Activated CD4-positive, alpha-beta T cell treated with anti-CD3 and anti-CD28 coated beads, Interleukin-2, amount 50 U/mL, for 48 hours (primary cell): ENCODE measurements at places on chromosomes 7 and 10.

DNA sequence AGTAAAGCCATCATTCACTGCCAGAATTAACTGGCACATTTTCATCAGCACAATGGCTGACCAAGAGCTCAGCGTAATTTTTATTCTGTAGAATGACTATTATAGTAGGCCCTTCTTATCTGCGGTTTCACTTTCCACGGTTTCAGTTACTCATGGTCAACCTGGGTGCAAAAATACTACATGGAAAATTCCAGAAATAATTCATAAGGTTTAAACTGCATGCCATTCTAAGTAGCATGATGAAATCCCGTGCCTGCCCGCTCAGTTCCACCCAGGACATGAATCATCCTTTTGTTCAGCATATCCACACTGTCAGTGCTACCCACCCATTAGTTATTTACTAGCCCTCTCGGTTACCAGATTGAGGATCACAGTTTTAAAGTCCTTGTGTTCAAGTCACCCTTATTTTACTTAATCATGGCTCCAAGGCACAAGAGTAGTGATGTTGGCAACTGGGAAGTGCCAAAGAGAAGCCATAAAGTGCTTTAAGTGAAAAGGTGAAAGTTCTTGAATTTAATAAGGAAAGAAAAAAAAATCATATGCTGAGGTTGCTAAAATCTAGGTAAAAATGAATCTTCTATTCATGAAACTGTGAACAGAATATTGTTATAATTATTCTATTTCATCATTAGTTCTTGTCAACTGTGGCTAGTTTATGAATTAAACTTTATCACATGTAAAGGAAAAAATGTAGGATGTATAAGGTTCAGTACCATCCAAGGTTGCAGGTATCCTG is 204.9 kb downstream of the DOCK4 start:
- DNase-seq = no peak

- DNase-seq = no peak
Observed at GRCh38 chr7:108138911-108139310, 8.8 kb upstream of the LAMB4 start.

DNA sequence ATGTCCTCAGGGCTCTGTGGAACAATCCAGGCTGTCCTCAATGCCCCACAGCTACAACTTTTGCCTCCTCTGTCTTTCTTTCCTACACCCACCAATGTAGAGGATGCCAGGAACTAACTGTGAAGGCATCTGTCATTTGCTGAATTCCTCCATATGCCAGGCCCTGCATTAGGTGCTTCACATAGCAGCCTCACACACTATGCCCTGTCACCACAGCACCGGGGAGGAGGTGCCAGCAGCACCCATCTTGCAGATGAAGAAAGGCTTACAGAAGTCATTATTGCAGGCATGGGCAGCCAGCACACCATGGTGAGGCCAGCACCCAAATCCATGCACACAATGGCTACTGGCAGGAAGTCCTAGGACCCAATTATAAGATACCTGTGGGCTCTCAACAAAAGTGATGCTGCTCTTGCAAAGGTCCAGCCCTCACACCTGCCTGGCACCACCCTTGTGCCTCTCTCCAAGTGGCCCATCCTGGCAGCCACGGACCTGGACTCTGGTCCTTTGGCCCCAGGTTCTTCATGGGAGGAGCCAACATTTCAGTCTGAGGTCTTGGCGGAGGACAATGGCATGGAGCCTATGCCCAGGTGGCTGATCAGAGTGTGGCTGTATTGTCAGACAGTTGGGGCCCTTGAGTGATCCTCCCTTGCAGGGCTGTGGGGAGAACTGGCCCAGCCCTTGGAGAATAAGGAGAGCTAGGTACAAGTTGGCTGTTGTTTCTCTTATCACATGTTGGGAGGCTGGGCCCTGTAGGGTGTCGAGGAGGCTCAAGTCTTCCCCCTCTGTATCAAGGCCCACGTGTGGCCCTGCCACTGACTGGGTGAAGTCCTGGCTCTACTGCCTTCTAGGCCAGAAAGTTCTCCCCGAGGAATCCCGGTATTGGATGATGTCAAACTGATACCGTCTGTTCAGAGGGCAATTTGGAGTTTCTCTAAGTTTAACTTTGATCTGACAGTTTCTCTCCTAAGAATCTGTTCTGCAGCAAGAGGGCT is 14.4 kb upstream of the MYL7 start:
- DNase-seq = no peak

DNA sequence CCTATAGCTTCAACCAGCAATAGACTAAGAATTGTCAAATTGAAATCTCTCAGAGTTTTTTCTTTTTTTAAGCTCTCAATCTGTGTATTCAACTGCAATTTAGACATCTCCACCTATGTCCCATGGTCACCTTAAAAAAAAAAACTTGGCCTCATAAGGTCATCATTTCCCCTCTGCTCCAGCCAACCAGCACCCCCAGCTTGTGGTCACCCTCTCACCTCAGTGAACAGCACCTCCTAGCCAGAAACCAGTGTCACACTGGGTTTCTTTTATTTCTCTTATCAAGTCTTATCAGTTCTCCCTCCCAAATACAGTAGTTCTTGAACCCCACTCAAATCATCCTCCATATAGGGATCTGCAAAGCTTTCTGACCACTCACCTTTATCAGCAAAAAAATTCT is 4.0 kb downstream of the ITGB1 start:
- no peak for DNase-seq

- DNase-seq = no peak
Observed at GRCh38 chr7:31478721-31479120, 35.2 kb upstream of the ITPRID1 start.

DNA sequence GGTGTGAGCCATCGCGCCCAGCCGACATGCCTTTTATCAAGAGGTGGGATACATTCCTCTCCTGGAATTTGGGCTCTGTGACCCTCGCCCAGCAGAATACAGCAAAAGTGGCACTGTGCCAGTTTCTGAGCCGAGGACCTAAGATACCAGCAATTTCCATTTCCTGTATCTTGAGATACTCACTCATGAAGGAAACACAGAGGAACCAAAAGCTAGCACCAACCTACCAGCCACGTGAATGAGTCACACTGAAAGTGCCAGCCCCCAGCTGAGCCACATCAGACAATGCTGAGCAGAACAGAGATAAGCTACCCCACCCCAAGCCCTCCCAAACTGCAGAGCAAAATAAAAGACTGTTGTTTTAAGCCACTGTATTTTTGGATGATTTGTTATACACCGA is 56.3 kb downstream of the CACUL1 start:
- DNase-seq = peak; percentile 73

- DNase-seq = no peak
Observed at GRCh38 chr10:124534826-124535601, 73.4 kb downstream of the LHPP start.

DNA sequence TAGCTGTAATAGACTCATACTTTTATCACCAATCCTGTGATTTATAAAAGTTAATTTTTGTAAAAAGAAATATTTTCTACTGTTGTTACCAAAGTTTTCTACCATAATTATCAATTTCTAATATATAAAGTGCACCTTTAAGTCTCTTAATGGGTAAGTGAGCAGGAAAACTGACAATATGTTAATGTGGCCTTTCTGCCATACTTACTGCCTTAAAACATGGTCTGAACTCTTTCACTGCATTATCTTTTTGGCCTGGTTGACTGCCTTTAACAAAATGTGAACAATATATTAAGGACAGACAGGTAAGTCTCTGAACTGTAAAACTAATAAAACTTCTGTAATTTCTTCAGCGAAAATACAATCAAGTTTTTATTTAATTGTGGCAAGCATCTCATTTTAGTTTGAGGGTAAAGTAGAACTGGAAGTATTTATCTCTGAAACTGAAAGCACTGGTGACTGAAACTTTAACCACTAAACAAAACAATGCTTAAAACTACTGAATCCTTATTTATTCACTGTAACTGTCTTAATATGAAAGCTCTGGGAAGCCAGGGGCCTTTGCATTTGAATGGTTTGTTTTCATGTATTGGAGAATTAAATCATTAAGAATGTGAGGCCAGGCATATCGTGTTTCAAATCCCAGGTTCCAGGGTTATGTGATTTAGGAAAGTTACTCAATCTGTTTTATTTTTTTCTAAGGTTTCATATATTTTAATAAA is 948.8 kb upstream of the POT1 start:
- no peak for DNase-seq

GRCh38 chr7:4724648-4725013 is 42.5 kb downstream of the FOXK1 start:
- no peak for DNase-seq

DNA sequence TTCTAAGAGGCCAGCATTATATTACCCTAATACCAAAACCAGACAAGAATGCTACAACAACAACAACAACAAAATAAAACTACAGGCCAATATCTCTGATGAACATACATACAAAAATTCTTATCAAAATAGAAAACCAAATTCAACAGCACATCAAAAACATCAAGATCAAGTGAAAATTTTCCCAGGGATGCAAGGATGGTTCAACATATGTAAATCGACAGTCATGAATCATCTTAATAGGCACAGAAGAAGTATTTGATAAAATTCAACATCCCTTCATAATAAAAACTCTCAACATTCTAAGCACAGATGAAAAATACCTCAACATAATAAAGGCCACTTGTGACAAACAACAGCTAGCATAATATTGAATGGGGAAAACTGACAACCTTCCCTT is 75.3 kb downstream of the JMJD1C start:
- no peak for DNase-seq
